ENCODE measurements at places on chromosomes 13 and 19.

- DNase-seq, result no peak
Observed at GRCh38 chr13:54004026-54004699, 975.5 kb downstream of the OLFM4 start.

- no peak for DNase-seq
Observed at GRCh38 chr19:37329686-37330085, 41.2 kb upstream of the ZNF527 start.

DNA sequence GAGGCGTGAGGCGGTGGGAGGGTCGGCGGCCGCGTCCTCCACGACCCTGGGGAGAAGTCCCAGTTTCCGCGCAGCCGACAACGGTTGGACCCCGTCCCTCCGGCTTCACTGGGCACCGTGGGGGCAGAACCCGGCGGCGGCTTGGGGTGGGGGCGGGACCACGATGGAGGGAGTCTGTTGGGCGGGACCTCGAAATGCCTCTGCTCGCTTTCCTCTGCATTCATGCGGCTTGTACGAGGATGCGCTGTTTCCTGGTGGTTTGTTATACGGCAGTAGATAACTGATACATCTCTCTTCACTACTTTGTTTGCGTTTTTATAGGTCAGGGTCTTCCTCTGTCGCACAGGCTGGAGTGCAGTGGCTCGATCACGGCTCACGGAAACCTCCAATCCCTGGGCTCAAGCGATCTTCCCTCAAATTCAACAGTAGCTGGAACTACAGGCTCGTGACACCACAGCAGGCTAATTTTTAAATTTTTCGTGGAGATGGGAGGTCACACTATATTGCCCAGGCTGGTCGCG, 24.6 kb upstream of the ZNF846 start:
- DNase-seq, result peak; percentile 49

- no peak for DNase-seq
Observed at GRCh38 chr13:72820898-72821279, 39.0 kb downstream of the PIBF1 start.

DNA sequence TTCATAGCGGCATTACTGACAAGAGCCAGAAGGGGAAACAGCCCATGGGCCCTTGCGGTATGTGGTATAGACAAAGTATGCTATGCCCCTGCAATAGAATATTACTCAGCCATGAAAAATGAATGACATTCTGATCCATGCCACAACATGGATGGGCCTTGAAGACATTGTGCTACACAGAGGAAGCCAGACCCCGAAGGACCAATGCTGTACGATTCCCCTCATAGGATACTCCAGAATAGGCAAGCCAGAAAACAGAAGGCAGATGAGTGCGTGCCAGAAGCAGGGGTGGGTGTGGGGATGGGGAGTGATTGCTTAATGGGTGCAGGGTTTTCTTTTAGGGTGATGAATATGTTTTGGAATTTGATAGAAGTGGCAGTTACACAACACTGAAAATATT, 342.0 kb downstream of the TEX29 start:
- no peak for DNase-seq

DNA sequence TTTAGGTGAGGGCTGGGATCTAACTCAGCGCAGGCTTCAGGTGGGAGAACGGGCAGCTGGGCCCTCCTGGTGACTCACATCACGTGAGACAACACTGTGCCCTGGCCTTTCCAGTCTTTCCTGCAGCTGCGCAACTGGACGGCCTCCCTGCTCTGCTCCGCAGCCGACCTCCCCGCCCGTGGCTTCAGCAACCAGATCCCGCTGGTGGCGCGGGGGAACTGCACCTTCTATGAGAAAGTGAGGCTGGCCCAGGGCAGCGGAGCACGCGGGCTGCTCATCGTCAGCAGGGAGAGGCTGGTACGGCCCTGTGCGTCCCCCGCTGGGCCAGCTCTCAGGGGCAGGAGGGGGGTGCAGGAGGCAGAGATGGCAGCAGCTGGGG, 8.8 kb downstream of the SPPL2B start:
- no peak for DNase-seq

DNA sequence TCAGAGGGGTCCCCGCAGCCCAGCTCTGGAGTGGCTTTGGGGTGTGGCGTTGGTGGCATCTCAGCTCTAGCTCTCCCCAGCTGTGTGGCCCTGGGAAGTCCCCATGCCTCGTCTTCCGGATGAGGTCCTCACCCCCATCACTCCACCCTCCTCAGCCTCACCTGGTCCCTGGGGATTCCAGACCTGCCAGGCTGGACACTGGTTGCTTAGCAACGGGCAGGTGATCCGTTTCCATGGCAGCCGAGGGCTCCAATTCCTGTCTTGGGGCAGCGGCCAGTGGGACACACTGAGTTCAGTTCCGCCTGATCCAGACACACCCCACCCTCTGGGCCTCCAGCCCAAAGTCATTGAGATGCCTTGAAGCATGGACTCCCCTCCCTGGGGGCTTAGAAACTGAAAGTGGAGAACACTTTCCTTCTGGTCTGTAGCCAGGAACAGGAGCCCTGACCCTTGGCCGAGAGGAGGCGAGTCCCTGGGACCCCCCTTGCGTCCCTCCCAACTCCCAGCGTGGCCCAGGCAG, 7.7 kb upstream of the MISP start:
- DNase-seq, result no peak

DNA sequence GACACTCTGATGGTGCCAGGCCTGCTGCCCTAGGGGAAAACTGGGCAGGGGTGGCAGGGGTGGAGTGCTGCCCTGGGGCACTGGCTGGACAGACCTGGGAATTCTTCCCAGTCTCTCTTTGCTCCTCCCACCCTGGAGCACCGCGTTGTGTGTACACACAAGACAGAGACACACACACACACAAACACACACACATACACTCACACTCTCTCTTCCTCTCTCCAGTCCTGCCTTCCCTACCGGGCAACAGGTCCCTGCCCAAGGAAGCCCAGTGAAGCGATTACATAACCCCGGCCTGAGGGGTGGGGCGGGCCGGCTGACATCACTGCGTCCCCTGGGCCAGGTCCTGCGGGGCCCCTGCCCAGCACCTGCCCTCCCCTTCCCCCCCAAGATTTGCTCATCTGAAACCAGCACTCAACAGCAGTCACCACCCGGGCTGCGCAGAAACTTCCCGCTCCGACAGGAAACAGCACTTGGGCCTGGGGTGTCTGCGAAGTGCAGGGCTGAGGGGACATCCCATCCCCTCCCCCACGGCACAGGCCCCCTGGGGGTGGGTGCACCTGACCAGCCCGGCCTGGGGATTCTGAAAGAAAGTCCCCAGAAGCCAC, 1.2 kb downstream of the MKNK2 start:
- peak; percentile 38 for DNase-seq

DNA sequence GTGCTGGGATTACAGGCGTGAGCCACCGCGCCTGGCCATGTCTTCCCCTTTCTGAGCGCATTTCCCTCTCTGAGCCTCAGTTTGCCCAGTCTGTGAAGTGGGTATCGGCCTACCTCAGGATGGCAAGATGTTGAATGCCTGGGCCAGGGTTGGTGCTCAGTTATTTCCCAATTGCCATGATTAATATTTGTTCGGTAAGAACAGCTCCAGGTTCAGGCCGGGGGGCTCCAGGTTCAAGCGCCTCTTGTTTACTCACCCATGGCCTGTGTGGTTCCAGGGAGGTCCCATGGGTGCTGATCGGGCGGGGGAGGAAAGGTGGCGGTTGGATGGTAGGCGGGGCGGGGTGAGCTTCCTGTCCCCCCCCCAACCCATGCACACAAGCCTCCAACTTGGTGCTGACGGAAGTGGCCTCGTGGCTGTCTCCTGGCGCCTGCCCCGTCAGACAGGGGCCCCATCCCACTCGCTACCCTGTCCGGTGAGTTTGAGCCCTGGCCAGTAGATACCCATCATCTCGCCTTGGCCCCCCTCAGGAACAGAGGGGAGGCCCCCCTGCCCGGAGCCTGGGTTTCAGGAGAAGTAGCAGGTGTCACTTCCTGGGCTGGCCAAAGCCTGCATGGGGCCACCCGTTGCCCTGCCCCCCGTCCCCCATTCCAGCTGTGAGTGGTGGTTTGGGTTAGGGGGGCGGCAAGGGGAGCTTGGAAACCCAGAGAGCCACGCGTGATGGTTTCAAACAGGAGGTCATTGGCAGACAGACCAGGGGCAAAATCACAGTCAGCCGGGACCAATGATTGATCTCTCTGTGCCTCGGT, at the start of gene FCHO1:
Gene FCHO1 (plus strand): TSS at position 375 of the 809 bp plus-strand sequence. CDS start 3,688 bp downstream, outside the sequence.
- peak; percentile 78 for DNase-seq

- no peak for DNase-seq
Observed at GRCh38 chr13:63163903-63164302, 1748.3 kb upstream of the PCDH20 start.

- no peak for DNase-seq
Observed at GRCh38 chr19:44939668-44940067, 2.4 kb upstream of the APOC4 start.

- DNase-seq, result no peak
Observed at GRCh38 chr13:99361197-99361596, 54.0 kb upstream of the GPR183 start.

- no peak for DNase-seq
Observed at GRCh38 chr13:21008026-21008425, 53.4 kb downstream of the LATS2 start.

DNA sequence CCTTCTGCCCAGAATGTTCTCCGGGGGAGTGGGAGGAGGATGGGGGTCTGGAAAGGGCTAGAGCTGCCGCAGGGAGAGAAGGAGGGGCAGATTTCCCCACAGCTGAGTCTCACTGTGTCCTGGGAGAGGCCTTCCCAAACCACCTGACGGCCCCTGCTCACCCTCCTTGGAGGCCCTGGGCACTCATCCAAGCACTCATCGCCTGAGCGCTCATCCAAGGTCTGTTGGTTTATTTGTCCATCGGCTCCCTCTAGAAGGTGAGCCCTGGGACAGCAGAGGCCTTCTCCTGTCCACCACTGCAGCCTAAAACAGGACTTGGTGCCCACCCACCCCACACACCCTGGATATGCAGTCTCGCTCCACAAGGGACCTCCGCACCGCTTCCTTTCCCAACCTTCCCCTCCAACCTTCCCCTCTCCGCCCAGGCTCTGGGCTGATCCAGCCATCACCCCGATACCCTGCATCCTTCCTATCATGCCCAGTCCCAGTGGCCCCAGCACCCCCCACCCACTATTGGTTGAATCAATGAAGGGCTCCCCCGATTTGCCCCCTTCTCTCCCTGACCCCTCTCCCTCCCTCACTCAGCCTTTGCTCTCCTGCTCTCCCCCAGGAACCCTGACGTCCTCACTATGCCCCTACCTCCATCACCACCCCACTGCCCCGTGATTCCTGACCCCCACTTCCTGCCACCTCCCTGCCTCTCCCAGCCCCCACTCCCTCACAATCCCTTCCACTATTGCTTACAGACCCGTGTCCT, 1.7 kb downstream of the UBXN6 start:
- no peak for DNase-seq

- DNase-seq, result peak; percentile 69
Observed at GRCh38 chr19:58544591-58545285, 874 bp downstream of the TRIM28 start.

- no peak for DNase-seq
Observed at GRCh38 chr19:10858204-10858828, 10.1 kb downstream of the C19orf38 start.

GRCh38 chr19:11281356-11282049, 14.5 kb upstream of the TSPAN16 start:
- DNase-seq, result no peak

DNA sequence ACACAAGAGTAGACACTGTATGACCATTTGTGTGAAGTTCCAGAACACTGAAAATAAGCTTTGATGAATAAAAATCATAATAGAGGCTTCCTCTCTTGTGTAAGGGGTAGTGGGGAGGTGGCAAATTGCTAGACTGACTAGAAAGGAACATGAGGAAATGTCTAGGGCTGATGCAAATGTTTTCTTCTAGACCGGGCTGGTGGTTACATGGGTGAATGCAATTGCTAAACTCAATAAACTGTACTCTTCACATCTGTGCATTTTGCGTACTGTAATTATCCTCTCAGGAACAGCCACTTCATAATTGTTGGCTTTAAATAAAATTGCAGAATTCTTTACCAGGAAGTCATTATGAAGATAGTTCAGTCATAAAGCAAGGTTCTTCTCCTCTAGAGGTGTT, 5.2 kb upstream of the KBTBD7 start:
- no peak for DNase-seq

- no peak for DNase-seq
Observed at GRCh38 chr13:46796129-46796514, 839 bp downstream of the ESD start.

- no peak for DNase-seq
Observed at GRCh38 chr13:29125191-29125933, 305.2 kb downstream of the MTUS2 start.

GRCh38 chr13:98060282-98060681, 82.6 kb upstream of the FARP1 start:
- no peak for DNase-seq

- DNase-seq, result no peak
Observed at GRCh38 chr13:40466272-40466671, 200.2 kb downstream of the FOXO1 start.

DNA sequence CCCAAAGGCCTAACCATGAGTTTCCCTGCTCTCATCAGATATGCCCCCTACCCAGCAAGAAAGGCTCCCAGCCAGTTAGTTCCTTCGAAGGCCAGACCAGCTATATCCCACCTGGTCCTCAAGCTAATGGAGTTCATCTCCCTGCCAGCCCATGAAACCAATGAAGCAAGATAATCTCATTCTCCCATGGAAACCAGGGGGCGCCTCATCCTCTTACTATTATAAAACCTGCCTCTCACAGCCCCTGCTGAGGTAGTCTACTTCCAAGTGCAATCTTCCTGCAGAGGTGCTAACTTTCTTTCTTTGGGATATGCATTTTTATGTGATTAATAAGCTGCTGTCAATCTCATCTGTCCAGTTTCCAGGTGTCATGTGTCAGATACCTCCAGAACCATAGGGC, 34.0 kb upstream of the ZNF573 start:
- no peak for DNase-seq

GRCh38 chr19:32988724-32989123, 16.7 kb downstream of the FAAP24 start:
- no peak for DNase-seq

DNA sequence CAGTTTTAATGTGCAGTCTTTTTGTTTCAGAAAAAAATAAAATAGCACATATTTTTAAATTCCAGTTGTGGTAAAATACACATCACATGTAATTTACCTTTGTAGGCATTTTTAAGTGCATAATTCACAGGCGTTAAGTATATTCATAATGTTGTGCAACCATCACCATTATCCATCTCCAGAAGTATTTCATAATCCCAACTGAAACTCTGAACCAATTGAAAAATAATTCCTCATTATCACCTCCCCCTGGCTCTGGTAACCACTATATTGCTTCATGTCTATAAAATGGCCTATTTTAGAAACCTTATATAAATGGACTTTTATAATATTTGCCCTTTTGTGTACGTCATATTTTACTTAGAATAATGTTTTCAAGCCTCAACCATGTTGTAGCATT, 756.5 kb upstream of the KLHL1 start:
- DNase-seq, result no peak

DNA sequence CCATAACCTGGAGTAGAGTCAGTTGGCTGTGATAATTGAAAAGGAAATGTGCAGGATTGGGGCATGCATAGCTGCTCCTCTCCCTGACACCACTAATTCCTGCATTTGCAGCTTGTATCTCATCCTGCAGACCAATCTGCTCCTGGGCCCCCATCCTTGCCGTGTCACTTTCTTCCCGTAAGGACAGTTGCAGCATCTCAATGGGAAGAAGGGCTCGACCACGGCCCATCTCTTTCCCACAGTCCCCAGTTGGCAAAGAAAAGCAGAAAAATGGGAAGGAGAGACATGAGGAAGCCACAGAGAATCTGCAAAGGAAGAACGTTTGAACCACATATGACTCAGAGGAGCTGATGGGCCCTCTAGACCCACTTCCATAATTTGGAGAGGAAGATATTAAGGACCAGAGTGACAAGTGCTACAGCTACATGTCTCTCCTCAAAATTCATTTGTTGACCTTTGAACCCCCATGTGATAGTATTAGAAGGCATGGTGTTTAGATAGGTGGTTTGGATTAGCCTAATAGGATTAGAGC, 1.8 kb upstream of the SIGLEC12 start:
- DNase-seq, result no peak

All from T follicular helper cell (primary cell).